ENCODE measurements at places on chromosomes 6 and 20.

GRCh38 chr6:143232849-143233248 lies 172.2 kb downstream of the AIG1 start:
- no peak for DNase-seq

GRCh38 chr20:46640044-46640443 lies 11.2 kb downstream of the SLC13A3 start:
- DNase-seq = no peak

GRCh38 chr6:146364816-146365594 lies 178.6 kb upstream of the RAB32 start:
- no peak for DNase-seq

GRCh38 chr6:63730311-63730710 lies 94.7 kb downstream of the PHF3 start:
- DNase-seq = no peak

GRCh38 chr6:20169119-20169557 lies 43.1 kb downstream of the MBOAT1 start:
- no peak for DNase-seq

GRCh38 chr20:55649254-55649653 lies 356.1 kb downstream of the CBLN4 start:
- no peak for DNase-seq

DNA sequence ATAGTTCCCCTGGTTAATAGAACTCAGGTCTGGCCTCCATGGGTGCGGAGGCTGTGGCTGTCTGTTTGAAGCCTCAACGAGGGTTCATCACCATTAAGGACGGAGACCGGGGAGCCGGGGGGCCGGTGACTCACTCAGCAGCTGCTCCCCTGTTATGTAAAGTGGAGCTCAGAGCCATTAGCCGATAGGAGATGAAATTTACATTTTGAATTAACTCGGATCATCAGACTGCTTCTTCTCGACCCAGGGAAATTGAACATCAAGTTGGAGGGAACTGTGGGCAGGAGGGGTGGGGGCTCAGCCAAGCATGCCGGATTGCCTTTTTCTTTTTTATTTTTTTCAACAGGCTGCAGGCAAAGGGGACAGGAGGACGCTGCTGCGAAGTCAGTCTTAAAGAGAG lies 12.3 kb downstream of the PCK1 start:
- DNase-seq = no peak

DNA sequence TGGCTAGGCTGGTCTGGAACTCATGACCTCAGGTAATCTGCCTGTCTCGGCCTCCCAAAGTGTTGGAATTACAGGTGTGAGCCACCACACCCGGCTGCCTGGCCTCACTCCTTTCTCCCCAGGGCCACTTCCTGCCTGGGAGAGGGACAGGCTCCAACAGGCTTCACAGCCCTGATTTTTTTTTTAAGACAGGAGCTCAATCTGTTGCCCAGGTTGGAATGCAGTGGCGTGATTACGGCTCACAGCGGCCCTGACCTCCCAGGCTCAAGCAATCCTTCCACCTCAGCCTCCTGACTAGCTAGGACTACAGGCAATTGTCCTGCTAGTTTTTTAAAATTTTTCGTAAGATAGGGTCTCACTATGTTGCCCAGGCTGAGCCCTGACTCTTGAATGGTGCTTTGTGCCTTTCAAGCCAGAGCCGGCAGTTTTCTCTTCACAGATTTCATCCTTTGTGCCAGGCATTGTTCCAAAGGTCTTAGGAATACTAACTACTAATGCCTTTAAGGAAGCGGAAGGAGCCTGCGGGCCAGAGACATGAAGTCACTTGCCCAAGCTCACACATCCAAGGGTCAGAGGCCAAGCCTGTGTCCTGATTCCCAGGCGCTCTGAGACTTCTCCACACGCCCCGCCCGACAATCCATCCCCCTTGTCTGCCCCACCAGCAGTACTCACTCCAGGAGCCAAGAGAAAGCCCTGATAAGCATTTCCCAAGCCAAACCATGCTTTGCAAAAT lies 19.2 kb downstream of the CAPN11 start:
- no peak for DNase-seq

DNA sequence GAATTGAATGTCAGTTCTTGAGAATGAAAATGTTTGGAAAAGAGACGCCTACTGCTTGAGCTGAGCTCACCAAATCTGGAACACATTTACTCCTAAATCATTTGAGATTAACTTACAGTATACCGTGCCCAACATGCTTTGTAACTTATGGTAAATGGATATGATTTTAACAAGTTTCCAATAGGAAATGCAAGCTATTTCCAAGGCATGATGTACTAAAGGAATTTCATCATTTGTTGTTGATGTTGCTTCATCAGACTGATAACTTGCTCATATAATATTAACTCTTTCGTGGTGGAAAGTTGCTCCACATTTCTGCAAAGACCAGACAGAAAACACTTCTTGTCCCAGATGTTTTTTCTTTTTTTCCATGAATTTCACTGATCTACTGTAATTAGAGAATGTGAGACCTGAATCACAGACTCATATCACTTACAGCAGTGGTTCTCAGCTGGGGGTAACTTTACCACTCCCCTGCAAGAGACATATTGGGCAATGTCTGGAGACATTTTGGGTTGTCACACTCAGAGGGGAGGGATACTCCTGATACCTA lies 116.6 kb upstream of the TRAF3IP2 start:
- no peak for DNase-seq

All from liver (tissue), 10 donors.